ENCODE measurements at places on chromosomes 13 and 19.

DNA sequence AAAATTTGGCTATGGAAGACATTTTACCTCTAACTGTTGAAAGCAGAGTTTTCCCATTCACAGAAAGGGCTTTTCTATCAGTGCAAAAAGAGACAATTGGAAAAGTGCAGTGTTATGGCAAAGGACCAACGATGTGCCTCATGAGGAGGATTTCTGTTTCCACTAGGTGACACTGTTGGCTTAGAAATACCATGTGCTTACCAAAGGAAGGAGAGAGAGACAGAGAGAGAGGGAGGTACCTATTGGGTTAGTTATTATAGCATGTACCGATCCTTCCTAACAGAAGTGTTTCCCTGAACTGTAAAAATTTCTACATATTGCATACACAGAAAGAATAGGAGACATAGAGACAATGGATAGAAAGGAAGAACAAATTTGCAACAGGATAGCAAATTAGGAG is 23.9 kb upstream of the PSG4 start:
- DNase-seq: peak; percentile 30

DNA sequence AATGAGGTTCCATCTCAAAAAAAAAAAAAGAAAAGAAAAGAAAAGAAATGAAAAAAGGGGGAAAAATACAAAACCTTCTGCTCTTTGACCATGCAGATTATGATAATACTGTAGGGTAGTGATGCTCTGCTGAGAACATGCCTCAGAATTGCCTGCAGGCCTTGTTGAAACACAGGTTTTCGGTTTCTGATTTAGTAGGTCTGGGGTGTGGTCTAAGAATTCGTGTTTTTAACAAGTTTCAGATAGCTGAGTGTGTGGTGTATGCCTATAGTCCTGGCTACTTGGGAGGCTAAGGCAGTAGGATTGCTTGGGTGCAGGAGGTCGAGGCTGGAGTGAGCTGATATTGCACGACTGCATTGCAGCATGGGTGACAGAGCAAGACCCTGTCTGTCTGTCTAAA is 14.9 kb upstream of the CYP2B6 start:
- no peak for DNase-seq

- DNase-seq: no peak
These were observed 257.5 kb downstream of the PCDH9 start for GRCh38 chr13:66972659-66973058.

DNA sequence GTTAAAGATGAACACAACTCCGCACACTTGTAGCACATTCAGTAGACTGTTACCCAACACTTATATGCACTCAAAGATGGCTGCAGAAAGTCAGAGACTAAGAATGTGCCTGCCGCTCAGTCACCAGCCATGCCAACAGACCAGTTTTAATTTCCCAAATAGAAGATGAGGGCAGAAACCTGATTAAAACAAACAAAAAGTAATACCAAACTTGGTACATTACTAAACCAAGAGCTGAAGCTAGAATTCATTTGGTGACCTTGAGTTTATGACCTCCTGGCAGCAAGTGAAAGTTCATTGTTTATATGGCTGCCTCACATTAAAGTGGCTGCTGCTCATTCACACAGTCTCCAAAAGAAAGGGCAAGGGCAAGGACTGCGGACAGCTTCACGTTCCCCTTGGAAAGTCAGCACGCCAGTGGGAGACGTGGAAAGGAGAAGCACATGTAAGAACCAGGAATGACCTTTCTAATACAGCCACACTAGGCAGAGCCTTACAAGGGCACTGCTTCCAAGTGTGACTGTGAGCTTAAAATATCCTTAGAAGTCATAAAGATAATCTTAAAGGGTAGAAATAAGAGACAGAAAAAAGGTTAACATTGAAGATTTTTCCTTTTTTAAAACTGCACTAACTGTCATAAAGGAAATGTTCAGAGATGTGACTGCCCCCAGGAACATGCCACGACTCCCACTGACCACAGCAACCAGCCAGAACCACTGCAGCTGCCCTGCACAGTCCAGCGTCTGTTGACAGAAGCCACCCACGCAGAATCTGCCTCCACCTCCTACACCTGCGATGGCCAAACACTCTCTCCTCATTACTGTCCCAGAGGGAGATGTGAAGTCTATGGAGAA is 73.5 kb downstream of the STK24 start:
- no peak for DNase-seq

- DNase-seq: no peak
These were observed 196.8 kb downstream of the KLF12 start for GRCh38 chr13:73937441-73937840.

GRCh38 chr19:46848389-46848788 is 2.3 kb downstream of the AP2S1 start:
- DNase-seq: no peak

DNA sequence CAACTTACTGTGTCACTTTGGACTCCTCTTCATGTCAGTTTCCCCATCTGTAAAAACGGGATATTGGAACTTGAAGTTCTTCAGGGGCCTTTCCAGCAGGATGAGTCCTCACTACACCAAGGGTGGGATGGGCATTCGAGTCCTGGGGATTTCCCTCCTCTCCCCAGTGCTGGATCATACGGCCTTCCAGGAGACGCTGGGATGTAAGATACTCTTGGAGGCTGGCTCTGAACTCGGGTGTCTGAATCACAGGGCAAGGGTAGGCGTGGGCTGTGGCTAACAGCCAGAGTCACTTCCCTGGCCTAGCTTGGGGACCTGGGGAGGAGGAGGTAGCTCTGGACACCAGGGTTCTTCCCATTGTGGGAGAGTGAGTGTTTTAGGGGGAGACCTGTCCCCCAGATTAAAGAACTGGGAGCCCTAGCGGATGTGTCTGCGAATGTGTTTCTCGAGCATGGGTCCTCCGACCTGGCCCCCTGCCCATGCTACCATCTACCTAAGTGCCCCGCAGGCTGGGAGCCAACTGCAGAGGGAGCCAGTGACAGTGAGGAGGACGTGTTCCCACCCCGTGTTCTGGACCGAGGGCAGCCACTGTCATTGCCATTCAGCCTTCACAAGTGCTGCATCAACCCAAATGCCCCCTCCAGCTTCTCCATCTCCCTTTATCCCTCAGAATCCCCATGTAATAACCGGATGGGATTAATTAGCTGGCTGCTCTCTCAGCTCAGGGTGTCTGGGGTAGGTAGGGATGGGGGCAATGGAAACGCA is 2.4 kb upstream of the CYTH2 start:
- no peak for DNase-seq

DNA sequence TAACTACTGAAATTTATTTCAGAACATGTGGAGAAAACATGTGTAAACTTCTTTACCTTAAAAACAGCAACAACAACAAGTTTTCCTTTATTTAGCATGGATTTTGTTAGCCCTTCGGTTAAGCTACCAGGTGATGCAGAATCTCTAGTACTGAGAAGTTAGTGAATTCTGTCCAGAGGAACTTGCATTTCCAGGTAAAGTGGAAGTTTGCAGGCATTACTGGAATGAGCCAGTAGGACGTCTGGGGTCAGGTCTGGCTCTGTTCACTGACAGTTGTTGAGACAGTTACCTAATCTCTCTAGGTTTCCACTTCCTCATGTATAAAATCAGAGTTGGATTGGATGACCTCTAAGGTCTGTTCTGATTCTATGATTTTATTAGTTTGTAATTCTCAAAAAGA is 244.3 kb downstream of the OLFM4 start:
- DNase-seq: no peak

DNA sequence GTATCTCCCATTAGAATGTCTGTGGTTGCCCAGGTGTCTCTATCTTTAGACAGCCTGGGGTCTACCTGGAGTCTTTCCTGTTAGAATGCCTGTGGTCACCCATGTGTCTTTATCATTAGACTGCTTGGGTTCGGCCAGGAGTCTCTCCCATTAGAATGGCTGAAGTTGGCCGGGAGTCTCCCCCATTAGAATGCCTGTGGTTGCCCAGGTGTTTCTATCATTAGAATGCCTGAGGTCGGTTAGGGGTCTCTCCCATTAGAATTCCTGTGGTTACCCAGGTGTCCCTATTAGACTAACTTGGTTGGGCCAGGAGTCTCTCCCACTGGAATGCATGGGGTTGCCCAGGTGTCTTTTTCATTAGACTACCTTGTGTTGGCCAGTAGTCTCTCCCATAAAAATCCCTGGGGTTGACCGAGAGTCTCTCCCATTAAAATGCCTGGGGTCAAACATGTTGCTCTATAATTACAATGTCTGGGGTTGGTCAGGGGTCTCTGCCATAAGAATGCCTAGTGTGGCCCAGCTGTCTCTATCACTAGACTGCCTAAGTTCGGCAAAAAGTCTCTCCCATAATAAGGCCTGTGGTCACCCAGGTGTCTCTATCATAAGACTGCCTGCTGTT is 1448.7 kb downstream of the UQCRFS1 start:
- DNase-seq: no peak

DNA sequence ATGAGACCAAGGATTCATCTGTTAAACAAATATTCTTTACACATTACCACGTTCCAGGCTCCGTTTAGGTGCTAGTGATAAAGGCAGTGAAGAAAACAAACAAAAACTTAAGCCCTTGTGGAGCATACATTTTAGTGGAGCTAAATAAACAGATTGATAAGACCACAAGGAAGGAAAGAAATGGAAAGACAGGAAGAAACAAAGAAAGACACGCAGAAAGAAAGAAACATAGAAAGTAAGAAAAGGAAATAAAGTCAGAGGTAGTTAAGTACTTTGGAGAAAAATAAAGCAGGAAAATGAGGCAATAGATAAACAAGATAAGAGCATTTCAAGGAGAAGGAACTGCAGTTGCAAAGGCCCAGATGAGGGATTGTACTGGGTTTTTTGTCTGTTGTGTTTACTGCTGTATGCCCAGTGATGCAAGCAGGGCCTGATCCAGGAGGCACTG is 998 bp downstream of the NFKBIB start:
- DNase-seq: no peak

- DNase-seq: no peak
These were observed 75.4 kb downstream of the PEG3 start for GRCh38 chr19:56765137-56765536.

- DNase-seq: no peak
These were observed 30.4 kb downstream of the NOTCH3 start for GRCh38 chr19:15170345-15170744.

GRCh38 chr13:103003631-103004030 is 62.6 kb downstream of the SLC10A2 start:
- DNase-seq: no peak

DNA sequence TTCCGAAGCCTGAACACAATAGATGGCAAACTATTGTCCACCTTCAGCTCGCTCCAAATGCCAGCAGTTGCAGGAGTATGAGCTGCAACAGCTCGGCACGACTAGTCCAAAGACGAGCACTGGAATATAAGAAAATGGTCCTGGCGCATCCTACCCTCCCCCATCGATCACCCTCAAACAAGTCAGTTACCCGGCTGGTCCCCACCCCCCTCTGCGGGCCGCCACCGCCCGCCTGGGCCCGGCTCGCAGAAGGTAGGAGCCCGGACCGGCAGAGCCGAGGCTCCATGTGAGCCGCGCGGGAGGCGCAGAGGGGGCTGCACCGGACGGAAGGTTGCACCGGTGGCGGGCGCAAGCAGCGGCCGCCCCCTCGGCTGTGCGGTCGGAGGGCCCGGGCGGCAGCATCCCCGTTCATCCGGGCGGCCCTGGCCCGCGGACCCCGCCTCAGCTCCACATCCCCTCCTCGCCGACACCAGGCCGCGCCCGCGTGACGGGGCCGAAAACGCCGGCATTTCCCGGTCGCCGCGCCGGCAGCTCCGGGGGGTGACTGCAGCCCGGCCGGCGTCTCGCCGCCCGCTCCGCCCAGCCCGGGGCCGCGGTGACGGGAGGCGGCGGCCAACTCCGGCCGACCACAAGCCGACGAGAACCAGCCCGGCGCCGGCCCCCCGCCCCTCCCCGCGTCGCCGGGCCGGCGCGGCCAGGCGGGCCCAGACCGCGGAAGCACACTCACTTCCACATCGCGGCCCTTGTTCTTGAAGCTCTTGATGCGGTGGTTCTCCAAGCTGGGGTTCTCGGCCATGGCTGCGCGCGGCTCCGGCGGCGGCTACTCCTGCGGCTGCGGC is 552 bp downstream of the KPNA3 start:
- DNase-seq: peak; percentile 54

- no peak for DNase-seq
These were observed 173.2 kb upstream of the TRPC4 start for GRCh38 chr13:38042771-38043170.

- DNase-seq: peak; percentile 62
These were observed 7.7 kb downstream of the PGLYRP1 start for GRCh38 chr19:46014941-46015686.

GRCh38 chr13:81388400-81388799 is 1047.5 kb upstream of the SPRY2 start:
- DNase-seq: no peak

GRCh38 chr13:41847216-41847615 is 113.7 kb downstream of the VWA8 start:
- no peak for DNase-seq

- no peak for DNase-seq
These were observed 2.0 kb upstream of the TNFSF14 start for GRCh38 chr19:6671960-6672359.

DNA sequence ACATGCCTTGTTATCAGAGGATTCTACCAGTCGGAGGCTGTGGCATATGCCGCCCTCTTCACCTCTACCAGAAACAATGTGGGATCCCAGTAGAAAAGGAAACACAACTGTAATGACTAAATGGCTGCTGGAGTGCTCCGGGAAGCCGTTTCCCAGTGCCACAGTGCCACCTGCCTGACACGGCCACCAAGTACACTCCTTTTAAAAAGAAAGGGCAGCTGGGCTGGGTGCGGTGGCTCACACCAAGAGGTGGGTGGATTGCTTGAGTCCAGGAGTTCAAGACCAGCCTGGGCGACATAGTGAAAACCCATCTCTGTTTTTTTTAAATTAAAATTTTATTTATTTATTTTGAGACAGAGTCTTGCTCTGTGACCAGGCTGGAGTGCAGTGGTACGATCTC is 67.3 kb downstream of the TRPM4 start:
- peak; percentile 80 for DNase-seq
